ENCODE measurements at places on chromosomes 13 and 19.
A peak's percentile ranks its signal among the peaks of the same experiment; 100 is the strongest.

GRCh38 chr13:40440990-40441820 lies 225.2 kb downstream of the FOXO1 start:
- DNase-seq, result peak; percentile 18

- DNase-seq, result peak; percentile 85
Measured at GRCh38 chr13:52450012-52450792, at the start of gene VPS36. VPS36 (minus strand) TSS chr13:52450634; CDS start chr13:52450594, 40 bp downstream.

DNA sequence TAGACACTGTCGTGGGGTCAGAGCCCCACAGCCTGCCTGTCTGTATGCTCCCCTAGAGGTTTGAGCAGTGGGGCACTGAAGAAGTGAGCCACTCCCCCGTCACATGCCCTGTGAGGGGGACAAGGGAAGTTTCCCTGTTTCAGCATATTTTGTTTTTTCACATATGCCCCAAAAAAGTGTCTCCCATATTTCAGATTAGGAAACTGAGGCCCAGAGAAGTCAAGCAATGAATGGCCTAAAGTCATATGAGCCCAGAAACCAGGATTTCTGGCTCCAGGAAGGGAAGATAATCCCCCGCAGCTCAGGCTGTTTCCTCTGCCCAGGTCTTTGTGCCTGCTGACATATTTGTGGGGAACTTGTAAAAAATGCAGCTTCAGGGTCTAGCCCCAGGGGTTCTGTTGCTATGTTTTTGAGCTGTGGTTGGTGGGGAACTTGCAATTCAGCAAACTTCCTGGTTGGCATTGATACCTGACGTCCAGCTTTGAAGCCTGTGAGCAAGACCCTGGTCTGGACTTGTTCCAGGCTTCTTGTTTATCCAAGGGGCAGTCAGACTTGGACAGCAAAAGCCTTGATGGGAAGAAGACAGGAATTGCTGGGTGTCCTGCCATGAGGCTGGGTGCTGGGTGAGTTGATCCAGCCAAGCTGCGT lies 9.5 kb downstream of the RASL11A start:
- no peak for DNase-seq

DNA sequence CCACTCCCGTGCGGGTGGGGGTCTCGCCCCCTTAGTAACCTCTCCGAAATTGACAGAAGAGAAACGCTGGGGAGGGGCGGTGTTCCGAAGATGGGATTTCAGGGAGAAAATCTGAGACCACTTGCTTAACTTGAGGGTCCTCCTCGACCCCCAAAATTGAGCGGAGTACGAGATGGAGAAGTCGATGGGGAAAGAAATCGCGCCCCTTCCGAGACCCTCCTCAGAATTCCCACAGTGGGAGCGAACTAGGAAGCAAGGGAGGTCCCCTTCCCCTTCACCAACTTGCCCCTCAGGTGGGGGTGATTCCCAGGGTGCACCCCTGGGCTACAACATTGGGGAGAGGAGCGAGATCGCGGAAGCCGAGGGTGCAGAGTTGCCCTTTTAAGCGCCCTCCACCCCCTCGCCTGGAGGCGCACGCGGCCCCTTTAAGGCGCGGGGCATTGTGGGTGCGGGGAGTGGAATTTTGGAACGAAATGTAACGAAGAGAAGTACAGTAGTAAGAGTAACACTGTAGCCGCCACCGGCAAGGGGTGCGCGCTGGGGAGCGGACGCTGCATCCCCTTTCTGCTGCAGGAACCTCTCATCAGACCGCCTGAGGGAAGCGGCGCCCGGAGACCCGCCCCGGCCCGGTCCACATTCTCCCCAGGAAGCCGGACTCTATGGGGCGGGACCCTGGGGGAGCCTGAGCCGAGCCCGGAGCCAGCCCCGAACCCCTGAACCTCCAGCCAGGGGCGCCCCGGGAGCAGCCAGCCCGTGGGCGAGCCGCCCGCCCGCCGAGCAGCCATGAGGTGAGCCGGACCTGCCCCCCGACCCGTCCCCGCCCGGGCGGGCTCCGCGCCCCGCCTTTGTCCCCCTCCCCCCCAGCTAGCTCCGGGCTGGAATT lies at the start of gene VASP:
Gene VASP, plus strand, starts transcription at position 491 of the 883 bp plus-strand sequence. Its CDS starts 293 bp downstream, at position 784.
- peak; percentile 79 for DNase-seq

- no peak for DNase-seq
Measured at GRCh38 chr13:34107806-34108205, 289.9 kb downstream of the RFC3 start.

DNA sequence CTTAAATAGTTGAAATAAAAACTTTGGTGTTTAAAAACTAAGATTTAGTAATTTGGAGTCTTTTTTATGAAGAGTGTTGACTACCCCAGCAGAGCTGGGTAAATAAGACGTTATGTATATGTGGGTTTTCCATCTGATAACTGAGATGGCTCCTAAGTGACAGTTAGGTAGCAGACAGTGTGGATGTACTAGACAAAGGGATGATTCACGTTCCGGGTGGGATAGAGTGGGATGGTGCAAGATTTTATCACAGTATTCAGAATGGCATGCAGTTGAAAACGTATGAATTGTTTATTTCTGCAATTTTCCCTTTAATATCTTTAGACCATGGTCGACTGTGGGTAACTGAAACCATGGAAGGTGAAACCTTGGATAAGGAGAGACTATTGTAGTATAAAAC lies 50.4 kb downstream of the NAA16 start:
- no peak for DNase-seq

DNA sequence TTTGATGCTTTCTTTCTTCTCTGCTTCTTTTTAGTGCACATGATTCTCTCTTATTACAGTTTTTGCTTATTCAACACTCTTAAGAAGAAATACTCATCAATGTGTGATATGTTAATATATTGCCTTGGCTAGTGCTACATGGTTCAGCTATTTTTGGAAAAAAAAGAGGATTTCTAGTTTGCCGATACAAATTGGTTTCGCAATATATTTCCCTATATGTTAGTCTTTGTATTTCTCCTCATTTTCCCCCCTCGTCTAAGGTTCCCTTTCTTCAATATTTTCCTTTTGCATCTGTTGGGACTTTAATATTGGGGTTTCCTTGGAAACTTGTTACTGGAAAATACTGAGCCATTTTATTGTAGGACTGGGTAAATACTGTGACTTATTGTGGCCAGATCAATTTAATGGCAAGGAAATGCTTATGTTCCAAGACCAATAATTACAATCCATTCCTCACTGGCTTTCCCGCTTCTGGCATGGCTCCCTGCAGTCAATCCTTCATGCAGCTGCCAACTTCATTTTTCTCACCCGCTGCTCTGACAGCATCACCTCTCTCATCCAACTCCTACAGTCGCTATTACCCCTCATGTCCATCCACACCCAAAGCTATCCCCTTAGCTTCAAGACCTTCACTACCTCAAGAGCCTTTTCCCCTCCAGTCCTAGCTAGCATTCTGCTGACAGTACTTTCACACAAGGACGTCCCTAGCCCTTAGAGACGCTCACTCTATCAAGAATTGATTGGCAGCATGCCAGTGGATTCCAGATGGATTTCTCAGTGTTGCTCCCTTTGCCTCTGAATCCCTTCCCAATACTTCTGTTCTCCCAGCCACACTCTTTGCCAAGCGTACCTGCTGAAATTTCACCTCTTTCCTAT lies 280.1 kb upstream of the TMTC4 start:
- DNase-seq, result no peak

- peak; percentile 77 for DNase-seq
Measured at GRCh38 chr13:106533943-106534638, 1.4 kb downstream of the EFNB2 start.

DNA sequence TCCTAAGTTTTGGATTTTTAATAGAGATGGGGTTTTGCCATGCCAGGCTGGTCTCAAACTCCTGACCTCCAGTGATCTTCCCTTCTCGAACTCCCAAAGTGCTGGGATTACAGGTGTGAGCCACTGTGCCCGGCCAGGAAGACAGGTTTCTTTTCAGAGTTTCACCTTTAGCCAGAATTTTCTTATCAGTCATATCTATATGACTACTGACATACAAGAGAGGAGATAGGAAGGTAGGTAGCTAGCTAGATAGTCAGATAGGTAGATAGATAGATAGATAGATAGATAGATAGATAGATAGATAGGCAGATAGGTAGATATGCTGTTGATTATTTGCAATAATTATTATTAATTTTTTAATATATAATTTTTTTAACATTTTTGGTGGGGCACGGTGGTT lies 7.6 kb downstream of the CBLC start:
- DNase-seq, result no peak

GRCh38 chr19:13946414-13946813 lies 5.9 kb upstream of the DCAF15 start:
- DNase-seq, result no peak

DNA sequence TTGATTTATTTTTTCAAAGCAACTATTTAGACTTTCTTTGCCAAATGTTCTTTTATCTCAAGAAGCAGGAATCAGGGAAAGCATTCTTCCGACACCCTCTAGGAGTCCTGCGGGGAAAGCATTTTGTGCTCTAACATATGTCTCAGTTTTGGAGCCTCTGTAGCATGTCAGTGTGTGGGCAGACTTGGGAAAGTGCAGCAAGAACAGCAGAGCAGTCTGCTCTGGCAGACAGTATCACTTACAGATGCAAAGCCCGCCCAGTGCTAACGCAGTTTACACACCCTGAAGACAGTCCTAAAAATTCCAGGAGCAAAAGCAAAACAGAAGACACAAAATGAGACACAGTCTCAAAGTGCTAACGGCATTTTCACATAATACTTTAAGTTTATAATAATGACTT lies 393.5 kb downstream of the KLF12 start:
- DNase-seq, result no peak

DNA sequence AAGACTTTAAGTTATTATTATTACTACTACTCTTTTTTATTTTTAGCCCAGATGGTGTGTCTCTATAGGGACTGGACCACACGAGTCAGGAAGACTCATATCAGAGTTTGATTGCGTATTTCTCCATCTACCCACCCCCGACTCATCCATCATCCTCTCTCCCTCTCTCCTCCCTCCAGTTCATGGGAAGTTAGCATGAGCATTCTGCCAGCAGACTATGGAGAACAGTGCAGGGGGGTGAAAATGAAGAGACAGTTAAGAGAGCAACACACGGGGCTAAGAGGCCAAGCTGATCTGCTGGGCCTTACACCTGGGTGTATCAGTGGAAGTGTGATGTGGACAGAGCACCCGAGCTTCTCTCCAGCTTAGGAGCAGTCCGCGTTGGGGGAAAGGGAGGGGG lies 95.0 kb downstream of the UQCRFS1 start:
- no peak for DNase-seq

GRCh38 chr19:31418055-31418454 lies 68.8 kb upstream of the TSHZ3 start:
- DNase-seq, result no peak

DNA sequence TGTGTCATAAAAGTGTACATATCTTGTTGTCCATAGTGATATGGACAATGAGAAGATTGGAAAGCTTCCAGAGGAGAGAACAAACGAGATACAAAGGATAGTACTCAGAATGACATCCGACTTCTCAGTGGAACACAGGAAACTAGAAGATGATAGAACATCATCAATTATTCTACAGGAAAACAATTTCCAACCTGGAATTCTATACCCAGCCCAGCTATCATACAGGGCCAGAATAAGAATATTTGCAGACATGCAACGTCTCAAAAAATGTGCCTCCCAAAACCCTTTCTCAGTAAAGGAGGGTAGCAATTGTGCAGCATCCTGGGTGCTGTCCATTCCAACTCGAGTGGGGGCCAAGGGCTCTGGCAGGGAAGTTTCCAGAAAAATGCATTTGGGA lies 24.0 kb downstream of the F2RL3 start:
- no peak for DNase-seq

DNA sequence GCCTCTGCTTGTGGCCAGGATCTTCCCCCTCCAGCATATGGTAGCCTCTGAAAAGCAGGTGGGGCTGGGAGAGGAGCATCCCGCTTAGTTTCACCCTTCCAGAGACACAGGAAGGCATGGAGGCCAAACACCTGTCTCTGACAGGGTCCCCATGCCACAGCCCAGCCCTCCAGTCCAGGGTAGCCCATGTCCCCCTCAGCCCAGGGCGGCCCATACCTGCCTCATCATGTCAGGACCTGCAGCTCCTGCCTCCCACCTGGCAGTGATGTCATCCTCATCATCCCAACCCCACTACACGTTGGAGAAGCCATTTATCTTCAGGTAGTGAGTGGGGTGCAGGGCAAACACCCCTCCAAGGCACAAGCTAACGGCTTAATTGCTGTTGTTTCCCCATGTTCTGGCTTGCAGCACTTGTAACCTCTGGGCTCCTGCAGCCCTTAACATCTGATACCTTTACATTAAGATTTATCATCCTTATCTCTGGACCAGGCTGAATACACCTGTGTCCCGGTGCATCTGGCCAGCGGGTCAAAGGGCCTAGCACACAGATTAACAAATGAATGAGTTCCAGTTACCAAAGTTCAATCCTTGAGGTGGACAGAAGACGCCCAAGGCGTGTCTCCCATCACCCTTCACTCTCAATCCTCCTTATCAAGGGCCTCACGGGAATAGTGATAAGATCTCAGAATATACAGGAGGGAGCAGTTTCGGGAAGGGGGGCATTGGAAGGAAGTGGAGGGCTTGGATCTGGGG lies 22.2 kb downstream of the ZNF175 start:
- DNase-seq, result no peak

- DNase-seq, result no peak
Measured at GRCh38 chr13:30787738-30788525, 52.6 kb downstream of the ALOX5AP start.

- no peak for DNase-seq
Measured at GRCh38 chr13:49622174-49622946, 5.9 kb upstream of the ARL11 start.

DNA sequence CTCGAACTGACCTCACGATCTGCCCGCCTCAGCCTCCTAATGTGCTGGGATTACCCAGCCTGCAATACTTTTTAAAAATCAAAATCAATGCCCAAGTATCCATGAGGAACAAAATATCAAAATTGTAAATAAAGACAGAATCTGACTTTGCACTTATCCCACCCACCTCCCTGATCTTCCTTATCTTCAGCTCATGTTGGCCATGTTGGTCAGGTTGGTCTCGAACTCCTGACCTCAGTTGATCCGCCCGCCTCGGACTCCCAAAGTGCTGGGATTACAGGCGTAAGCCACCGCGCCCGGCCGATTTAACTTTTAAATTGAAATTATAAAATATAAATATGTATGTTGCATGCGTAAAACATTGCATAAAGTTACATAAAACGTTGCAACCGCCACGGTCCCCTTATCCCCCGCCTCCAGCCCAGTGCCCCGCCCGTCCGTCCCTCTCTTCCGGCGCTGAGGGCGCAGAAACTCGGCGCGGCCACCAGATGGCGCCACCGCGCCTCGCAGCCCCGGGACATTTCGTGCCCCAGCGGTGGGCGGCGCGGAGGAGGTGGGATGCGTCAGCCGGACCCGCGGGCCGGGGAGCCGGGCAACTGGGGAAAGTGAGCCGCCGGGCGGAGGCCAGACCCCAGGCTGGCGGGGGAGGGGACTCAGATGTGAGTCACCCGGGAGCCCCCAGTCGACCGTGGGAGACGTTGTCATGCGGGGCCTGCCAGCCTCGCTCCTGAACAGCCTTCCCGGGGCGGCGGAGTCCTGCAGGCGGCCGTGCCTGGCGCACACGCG lies 1.5 kb upstream of the GADD45B start:
- peak; percentile 81 for DNase-seq

DNA sequence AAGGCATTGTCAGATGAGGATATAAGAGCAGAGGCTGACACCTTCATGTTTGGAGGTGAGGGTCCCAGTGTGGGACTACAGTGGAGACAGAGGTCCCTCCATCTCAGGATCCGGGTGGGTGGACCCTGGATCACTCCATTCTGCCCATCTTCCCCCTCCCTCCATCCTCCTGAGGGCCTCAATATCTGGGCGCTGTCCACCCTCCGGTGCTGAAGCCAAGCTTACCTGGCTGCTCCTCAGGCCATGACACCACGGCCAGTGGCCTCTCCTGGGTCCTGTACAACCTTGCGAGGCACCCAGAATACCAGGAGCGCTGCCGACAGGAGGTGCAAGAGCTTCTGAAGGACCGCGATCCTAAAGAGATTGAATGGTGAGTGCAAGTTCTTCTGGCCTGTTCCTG lies 11.9 kb downstream of the CYP4F12 start:
- no peak for DNase-seq
